Caki2 (cell line): ENCODE measurements at places on chromosomes 16 and 17.

DNA sequence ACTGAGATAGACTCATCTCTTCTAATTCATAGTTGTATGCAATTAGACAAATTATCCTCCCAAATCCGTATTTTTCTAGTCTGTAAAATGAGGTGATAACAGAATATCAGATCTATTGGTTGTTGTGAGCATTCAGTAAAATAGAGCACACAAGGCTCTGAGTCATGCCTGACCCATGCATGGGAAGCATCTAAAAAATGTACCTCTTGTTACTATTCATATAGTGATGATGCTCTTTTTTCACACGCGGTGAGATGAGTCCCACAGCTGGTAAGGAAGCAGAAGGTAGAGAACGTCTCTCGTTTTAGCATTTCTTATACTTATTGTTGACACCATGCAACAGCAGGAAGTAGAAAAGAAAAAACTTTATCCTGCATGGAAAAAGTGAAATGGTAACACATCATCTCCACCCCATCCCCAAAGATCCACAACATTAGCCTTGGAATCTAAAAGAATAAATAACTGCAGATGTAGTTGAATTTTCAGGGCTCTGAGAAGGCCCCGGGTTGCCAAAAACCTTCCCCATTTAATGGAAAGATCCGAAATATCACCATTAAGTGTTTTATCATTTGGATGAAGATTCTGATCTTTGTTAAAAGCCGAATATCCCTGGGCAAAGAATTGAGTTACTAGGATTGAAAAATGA is 215.6 kb downstream of the TMEM114 start:
- DNase-seq, result no peak

- DNase-seq, result no peak
Measured at GRCh38 chr16:57538235-57538721, 1.9 kb upstream of the CCDC102A start.

DNA sequence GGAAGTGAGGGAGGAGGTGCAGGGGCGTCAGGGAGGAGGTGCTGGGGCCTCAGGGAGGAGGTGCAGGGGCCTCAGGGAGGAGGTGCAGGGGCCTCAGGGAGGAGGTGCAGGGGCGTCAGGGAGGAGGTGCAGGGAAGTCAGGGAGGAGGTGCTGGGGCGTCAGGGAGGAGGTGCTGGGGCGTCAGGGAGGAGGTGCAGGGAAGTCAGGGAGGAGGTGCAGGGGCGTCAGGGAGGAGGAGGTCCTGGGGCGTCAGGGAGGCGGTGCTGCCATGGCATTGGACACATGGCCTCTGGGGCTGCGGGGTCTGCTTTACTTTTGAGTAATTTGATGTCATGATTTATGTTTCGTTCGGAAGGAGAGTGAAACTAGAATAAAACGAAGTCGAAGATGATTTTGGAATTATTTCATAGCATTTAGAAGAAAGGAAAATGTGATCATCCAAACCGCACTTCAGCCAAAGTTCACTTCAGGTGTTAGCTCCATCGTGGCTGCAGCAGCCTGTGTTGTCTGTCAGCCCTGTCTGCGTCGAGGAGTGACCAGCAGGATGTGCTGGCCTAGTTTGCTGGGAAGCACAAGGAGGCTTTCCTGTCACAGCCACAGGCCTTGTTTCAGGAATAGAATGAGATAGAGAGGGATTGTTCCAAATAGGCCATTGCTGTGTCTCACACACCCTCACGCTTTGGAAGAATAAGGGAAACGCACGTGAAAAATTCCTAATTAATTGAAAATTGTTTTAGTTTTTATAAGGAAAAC is 42.8 kb downstream of the RAB11FIP3 start:
- no peak for DNase-seq

DNA sequence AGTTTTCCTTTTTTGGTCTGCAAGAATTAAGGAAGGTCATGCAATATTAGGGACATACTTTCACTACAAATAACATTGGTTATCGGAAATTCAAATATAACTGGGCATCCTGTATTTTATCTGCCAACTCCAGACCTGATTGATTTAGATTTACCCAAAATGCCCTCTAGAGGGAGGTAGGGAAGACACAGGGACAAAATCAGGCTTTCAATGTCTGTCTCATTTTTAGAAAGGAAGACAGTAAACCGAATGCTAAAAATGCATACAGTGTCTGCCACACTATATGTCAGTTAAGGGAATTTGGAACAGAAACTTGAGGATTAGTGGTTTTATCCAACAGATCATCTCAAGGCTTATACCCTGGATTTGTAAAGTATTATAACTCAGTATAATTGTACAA is 161.7 kb upstream of the SOX9 start:
- DNase-seq, result no peak

DNA sequence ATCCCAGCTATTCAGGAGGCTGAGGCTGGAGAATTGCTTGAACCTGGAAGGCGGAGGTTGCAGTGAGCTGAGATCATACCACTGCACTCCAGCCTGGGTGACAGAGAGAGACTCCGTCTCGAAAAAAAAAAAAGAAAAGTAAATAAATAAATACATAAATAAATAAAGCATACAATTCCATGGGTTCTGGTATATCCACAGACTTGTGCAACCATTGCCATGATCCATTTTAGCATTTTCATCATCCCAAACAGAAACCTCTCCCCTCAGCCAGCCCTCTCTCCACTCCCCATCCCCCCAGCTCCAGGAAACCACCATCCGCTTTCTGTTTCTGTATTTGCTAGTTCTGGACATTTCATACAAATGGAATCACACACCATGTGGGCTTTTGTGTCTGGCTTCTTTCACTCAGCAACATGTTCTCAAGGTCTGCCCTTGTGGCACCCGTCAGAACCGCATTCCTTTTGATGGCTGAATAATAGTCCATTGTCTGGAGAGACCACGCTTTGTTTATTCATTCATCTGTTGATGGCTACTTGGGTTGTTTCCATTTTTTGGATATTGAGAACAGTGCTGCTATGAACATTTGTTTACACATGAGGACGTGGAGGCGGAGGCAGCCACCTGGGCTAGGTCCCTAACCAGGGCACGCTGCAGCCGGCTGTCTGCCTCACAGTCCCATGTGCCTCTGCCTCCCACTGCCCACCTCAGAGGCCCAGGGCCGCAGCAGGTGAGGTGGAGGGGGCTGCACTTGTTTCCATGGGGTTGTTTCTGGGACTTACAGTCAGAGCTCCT is 76.2 kb downstream of the NT5M start:
- DNase-seq, result no peak

DNA sequence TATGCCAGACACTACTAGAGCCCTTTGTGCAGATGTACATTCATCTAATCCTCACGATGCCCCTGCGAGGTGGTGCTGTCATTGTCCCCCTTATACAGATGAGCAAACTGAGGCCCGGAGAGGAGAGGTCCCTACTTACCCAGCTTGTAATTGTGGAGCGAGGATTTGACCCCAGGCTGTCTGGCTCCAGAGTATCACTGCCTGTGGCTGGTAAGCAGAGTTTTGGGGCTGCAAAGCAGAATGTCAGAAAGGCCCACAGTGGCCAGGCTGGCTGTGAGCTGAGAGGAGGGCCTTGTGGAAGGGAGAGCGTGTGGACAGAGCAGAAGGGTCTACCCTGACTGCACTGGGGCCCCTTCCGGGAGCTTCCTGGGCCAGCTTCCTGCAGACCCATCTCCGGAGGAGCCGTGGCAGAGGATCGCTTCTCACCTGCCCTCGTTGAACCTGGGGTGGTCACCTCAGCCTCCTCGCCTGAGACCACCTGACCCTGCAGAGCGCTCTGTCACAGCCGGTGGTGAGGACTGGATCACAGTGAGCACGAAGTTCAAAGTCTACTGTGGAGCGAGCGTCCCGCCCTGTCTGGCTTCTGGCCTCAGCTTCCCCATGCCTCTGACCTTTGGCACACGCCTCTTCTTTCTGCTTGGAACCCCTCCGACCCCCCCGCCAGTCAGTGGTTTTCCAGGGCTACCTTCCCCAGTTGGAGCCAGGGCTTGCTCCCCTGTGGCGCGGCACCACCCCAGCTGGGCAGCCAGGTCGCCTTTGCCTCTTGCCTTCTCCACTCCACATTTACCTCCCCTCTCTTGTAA is 12.1 kb downstream of the CMIP start:
- DNase-seq, result no peak

DNA sequence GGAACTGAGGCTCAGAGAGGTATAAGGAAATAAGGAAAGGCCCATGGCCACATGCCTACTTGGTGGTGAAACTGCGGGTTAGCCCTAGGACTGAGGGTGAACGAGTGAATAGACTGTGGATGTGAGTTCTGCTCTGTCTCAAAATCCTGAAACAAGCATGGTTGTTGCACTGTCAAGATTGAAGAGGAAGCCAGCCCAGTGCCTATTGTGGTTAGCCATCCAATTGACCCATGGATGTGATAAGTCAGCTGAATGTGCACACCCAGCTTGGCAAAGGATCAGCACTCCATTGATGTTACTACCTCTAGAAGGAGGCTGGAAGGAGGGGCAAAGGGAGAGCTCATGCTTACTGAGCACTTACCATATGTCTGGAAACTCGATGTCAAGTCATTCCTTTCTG is 4.5 kb downstream of the TMEM114 start:
- DNase-seq, result no peak

GRCh38 chr17:17837966-17838962 is 1.5 kb upstream of the SREBF1 start:
- peak; percentile 60 for DNase-seq

DNA sequence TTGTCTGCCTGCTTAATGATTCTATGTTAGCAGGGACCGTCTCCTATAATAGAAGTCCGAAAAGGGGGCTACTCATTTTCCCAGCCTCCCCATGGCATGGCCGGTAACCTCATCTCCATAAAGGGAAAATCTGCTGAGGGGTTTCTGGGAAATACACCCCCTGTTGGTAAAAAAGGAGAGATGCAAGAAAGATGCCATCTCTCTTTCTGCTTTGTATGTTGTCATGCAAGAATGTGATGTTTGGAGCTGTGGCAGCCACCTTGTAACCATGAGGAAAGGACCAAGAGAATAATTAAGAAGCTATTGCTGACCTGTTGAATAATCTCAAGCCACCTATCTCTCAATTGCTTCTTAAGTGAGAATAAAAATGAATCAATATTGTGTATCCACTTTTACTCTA is 94.8 kb upstream of the XYLT1 start:
- DNase-seq, result no peak

DNA sequence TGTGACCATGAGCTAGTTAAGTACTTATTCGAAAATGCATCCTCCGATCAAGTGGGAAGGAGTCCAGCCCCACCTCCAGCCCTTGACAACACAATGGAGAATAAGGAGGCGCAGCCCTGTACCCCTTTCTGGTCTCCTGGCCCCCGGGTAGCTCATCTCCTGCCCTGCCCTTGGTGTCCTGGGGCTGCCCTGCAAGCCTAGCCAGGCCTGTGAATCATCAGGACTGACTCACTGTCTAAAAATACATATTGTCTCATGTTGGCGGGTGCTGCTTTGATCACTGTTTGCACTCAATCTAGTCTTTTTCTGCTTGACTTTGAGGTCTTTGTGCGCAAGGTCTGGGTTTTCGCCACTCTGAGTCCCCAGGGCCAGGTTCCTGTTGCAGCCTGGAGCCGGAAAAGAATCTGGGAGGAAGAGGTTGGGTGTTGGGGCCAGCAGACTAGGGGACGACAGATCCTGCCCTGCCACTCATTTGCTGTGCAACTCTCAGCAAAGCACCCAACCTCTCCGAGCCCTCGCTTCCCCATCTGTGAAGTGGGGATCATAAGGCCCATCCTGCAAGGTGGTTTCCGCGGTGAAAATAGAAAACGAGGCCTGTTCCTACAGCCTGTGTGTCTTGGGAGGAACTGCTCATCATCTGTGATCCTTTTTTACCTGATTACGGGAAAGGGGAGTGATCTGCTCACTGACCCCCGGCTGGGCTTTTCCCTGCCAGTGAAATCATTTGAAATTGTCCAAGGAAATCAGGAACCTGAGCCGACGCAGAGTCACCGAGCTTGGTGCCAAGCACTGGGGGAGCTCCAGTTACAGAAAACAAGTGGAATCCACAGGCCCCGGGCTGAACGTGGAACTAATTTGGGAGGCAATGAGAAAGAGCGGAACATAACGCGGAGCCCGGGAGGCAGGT is 230.4 kb downstream of the PARN start:
- peak; percentile 84 for DNase-seq

DNA sequence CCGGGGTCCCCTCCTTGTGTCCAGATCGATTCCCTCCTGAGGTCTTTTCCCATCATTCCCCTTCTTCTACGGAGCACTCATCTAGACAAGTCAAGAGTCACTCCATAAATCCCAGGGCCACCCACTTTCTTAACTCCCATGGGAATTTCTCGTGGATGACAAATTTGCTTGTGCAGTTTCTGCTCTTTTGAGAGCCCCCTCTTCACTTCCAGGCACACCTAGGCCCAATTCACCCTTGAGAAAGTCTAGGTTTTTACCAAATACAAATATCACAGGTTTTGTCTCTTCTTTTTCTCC is 522 bp upstream of the POLDIP2 start:
- no peak for DNase-seq

DNA sequence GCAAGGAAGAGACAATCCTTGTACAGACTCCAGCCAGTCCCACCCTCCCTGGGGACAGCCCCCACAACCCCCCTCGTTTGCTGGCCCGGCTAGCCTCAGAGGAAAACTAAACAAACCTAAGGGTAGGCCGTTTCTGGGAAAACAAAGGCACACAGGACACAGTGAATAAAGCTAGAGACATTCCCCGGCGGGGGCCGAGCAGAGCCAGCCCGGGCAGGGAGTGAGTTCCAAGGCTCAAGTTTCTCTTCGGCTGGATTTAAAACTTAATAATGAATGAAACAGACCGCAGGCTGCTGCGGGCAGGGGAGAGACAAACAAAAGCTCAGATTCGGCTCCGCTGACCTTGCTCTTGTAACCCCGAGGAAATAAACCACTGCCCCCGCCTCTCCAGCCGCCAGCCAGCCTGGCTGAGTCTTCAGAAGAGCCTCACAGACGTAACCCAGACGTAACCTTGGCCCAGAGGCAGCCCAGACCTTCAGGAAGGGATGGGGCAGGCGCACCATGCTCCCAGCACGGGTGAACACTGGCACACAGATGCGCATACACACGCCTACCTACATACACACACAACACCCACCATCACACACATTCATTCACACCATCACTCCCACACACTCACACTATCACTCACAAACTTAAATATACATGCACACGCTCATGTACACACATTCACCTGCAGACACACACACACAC is 216.0 kb downstream of the ZNF423 start:
- DNase-seq, result no peak

GRCh38 chr17:57701124-57701523 is 44.0 kb downstream of the CCDC182 start:
- DNase-seq, result no peak

DNA sequence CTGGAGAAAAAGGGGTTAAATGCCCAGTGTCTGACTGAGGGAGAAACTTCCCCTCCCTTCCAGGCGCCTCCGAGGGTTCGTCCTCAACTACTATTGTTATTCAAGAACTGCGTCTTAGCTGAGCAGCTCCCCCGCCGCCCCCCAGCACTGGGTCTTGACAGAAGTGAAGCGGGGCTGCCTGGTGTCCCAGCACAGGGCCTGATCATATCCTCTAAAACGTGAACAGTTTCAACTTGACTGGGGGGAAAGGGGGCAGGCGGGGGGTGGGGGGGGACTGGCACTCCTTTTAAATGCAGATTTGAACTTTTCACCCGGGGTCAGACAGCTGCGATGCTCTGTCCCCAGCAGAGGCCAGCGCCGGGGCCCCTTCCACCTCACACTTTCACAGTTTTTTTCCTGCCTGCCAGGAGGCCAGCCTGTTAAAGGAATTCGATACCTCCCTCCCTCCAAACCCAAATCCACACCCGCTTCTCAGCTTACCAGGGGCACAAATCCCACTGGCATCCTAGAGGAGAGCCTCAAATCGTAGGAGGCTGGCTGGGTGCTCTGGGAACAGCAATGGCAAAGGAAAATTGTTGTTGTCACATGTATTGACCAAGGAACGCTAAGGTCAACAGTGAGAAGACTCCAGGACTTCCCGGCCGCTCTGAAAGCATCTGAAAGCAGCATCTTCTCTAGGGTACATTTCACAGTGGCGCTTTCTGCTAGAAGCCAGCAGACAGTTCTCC is 14.5 kb downstream of the ZFHX3 start:
- DNase-seq, result no peak
